Activated T-helper 2 cell treated with anti-CD3 and anti-CD28 coated beads, Interferon-gamma antibody, Interleukin-2, Interleukin-4, amounts not matched to agents 10 μg/mL and 5 μg/mL and 100 μg/mL, durations not matched to agents 14 hours and 24 hours and 36 hours (primary cell): ENCODE measurements at places on chromosomes 5 and 9.
A peak's percentile ranks its signal among the peaks of the same experiment; 100 is the strongest.

GRCh38 chr5:132238169-132238744 lies 10.6 kb upstream of the P4HA2 start:
- no peaks in the 10 kb centered on the region for H3K36me3 ChIP-seq
- peaks cover 9% of the 10 kb centered on the region for H3K27me3 ChIP-seq
- H3K4me3 ChIP-seq = no peak overlapping the region
- H3K4me1 ChIP-seq = peaks cover 9% of the 10 kb centered on the region

DNA sequence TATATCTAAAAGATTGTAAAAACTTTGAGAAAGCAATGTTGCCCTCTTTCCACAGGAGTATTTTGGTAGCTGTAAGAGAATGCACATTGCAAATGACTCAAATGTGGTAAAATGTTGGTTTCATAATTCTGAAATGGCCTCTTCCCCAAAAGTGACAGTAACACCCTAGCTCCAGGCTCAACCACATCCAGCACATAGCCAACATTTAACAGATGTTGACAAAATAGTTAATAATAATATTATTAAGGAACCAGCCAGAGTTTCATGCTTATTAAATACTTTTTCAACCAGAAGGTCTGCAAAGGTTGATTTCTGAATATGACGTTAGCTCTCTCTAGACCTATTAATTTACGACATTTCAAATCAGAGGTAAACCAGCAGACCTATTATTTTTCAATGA lies 1.3 kb downstream of the ANXA1 start:
- H3K36me3 ChIP-seq = peaks cover 19% of the 10 kb centered on the region
- H3K27ac ChIP-seq = peak overlapping the region; percentile 87

GRCh38 chr9:96258967-96259366 lies 43.0 kb downstream of the HSD17B3 start:
- H3K4me3 ChIP-seq = no peak overlapping the region
- peaks cover 4% of the 10 kb centered on the region for H3K4me1 ChIP-seq
- H3K36me3 ChIP-seq = no peaks in the 10 kb centered on the region
- DNase-seq = no peak
- H3K27ac ChIP-seq = no peak overlapping the region

DNA sequence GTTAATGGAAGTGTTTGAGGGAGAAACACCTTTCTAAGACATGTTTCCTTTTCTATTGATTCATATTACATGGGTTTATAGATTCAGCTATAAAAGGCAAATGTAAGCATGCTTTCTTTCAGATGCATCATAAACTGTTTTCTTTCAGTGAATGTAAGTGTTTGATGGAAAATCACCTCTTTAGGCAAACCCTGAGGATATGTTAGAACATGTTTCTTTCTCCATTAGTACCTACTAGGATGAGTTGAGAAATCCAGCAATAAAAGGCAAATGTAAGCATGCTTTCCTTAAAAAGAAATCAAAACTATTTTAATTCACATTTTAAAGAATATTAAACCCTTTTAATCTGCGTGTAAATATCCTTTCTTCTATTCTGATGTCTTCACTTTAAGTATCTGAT lies 31.6 kb downstream of the FNIP1 start:
- peaks cover 6% of the 10 kb centered on the region for H3K4me1 ChIP-seq
- H3K27ac ChIP-seq = no peak overlapping the region
- no peak for DNase-seq

DNA sequence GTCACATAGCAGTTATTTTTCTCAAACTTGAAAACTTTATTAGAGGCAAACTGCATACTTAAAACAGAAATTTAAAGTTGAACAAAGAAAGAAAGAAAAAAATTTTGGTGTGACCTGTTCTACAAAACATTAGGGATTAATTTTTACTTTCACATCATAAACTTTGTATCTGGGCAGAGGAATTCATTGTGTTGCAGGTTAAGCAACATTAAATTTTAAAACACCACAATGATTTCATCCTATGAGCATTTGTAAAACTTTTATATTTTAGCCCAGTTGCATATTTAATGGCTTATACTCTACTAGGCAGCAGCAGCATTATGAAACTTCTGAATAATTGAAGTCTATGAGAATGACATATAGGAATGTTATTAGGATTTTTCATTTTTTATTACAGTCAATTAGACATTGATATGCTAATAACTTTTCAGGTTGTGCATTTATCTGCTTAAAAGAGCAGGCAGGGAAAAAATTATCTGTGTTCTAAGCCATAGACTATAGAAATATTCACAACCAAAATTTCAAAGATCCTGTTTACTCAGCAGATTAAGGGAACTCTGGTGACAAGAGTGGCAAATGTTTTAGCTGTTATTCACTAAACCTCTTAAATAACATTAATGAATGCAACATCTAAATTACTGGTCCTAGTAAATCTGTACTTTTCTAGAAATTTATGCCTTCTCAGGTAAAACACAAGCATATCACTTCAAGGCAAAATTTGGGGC lies 1088.5 kb upstream of the CDH6 start:
- no peak for DNase-seq
- H3K27ac ChIP-seq = no peak overlapping the region
- no peaks in the 10 kb centered on the region for H3K4me1 ChIP-seq

GRCh38 chr9:99896119-99896518 lies 10.3 kb upstream of the STX17 start:
- DNase-seq = no peak
- no peak overlapping the region for H3K27ac ChIP-seq
- no peaks in the 10 kb centered on the region for H3K36me3 ChIP-seq
- H3K4me1 ChIP-seq = peaks cover 7% of the 10 kb centered on the region

GRCh38 chr9:136787690-136788400 lies 3.3 kb upstream of the TMEM141 start:
- H3K4me3 ChIP-seq = no peak overlapping the region
- peaks cover 30% of the 10 kb centered on the region for H3K4me1 ChIP-seq
- peaks cover 4% of the 10 kb centered on the region for H3K36me3 ChIP-seq
- peak; percentile 70 for DNase-seq
- peaks cover 12% of the 10 kb centered on the region for H3K27me3 ChIP-seq
